ENCODE measurements at places on chromosomes 6 and 20. TPM values are rescaled to one million over a fixed set of nuclear protein-coding genes. Genes with fewer than 3 reads are reported as not detected.

DNA sequence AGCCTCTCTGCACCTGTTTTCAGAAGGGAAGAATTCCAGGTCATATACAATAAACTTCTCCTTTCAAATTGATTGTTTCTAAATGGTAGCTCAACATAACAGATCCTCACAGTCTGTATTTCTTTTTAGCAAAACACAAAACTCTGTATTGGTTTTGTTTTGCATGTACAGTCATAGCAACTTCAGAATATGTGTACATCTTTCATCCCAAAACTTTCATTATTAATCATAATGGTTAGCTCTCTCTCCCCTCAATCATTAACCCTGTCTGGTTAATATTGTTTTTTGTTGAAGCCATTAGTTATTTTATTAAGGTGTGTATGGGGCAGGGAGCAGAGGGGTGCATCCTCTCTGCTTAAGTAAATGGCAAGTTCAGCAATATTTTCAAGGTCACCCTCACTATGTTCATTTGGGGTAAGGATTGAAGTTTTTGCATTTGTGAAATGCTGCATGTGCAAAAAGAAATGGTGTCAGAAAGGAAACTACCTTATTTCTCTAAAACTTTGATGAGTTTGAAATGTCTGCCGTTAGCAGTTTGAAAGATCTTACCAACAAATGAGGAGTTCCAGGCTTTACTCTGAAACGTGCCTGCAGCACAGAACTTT is 136.8 kb upstream of the BTBD3 start:
- DNase-seq, result no peak

DNA sequence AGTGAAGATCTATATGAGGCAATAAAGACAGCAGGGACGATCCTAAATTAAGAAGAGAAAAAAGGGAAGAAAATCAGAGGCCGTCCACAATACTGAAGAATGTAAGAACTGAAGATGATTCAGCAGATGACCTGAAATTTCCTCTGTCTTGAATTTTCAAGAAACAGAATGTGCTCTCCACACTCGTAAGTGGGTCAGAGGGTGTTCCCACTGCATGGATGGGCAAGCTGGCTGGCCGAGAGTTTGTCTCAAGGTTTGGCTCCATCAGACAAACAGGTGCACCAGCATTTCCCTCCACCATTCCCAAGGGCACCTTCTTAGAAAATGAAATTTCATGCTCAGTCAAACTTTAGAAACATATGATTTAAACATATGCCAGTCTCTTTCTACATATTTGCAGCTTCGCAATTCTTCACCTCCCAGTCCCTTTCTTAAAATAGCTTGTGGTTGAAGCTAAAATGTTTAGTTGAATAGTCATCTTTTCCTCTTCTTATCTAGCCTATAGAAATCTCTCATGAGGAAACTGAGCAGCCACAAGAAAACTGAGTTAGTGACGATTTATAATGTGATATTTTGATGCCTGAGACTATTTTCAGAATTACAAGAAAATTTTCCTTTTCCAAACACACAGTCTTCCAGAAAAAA is 576.4 kb downstream of the PRKN start:
- no peak for DNase-seq

NKX2-4 gene
- 0.99 TPM for polyA plus RNA-seq

DNA sequence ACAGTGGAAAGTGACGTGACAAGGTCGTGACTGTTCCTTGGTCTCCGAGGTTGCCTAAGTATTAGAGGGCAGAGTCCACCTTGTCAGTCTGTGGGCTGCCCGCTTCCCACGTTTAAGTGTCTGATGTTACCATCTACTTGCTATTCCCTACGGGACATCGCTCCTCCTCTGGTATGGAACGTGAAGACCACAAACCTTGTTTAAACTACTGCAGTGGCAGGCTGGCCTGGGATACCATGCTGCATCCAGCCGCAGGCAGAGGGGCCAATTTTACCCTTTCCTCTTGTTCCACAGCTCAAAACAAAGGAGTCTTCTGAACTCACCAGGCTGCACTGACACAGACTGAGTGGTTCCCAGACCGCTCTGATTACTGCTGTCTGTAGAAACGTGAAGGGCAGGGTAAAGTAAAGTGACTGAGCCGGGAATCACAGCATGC is 275.9 kb downstream of the FOXC1 start:
- DNase-seq, result no peak

- no peak for DNase-seq
Measured at GRCh38 chr6:22322103-22323030, 25.5 kb upstream of the PRL start.

DNA sequence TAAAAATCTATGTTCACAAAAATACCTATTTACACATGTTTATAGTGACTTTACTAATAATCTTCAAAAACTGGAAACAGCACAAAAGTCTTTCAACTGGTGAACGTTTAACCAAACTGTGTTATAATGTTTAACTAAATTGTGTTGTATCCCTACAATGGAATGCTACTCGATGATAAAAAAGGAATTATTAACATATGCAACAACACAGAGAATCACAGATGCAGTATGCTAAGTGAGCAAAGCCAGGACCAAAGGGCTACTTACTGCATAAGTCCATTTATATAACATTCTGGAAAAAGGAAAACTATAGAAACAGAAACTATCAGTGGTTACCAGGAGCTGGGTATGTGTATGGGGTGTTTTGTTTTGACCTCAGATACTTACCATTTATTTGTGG is 602.2 kb upstream of the BTBD3 start:
- DNase-seq, result no peak

ARMC2 gene
- 78.6 TPM for polyA plus RNA-seq

DNA sequence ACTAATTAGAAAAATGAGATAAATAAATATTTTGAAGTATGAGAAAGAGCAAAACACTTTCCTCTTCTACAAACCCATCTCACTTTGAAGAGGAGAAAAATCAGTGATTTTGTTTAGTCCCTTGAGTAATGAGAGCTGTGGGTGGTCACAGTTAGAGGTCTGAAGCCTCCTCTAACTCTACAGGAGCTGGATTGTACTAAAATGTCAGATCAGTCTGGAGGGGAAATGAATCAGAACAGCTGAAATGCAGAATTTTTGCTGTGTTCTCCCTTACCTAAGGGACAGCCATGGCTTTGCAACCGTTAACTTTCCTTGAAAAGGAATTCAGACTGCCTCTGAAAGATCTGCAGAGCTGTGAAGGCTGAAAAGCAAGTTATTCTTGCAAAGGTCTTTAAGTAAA is 11.4 kb upstream of the RFPL4B start:
- no peak for DNase-seq

DNA sequence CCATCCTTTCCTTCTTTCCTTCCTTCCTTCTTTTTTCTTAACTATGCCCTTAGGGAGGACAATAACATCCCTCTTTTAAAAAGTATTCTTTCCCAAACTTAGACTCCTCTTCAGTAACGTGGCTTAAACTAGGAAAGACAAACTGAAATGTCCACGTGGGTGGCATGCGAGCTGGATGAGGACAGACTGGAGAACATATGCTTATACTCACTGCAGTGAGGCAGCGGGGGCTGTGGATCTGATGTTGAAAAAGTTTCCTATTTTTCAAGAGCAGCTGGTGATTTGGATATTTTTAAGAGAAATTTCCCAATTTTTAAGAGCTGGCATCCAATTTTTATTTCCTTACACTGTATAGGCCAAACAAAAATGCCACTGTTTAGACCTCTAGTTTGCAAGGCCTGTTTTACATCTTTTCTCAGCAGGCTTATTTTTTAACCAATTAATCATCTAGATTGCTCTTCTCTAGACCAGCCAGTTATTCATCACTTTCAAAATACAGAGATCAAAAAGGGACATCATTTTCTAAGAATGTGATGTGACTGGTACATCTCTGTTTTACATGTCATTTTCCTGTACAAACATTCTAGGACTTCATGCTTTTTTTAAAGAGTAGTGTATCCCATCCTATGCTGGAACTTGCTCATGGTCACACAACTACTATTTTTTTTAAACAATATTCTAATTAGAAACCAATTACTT is 226.5 kb downstream of the BTBD9 start:
- DNase-seq, result no peak

- no peak for DNase-seq
Measured at GRCh38 chr20:18678549-18679419, 90.9 kb downstream of the DTD1 start.

DNA sequence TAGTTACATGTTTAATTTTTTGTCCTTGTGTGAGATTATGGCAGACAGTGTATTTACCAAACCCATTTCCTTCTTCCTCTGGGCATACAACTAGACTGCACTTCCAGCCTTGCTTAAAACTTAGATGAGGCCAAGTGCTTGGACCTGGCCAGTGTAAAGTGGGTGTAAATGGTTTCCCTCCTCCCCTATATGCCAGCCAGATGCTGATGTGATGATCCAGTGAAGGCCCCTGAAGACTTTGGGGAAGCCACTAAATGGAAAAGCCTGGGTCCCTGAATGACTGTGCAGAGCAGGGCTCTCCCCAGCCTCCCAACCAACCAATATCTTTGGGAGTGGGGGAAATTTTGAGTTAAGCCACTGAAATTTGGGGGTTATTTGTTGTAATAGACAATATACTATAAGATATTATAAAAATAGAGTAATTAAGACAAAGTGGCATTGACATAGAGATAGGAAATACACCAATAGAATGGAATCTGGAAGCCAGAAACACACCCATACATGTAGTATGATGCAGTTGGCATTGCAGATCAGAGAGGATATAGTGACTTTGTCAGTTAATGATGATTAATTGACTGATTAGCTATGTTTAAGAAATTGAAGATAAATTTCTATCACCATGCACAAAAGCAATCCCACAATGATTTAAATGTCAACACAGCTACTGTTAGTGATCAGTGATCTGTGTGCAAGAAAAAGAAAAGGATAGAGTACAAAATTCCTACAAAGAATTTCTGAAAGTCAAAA is 10.4 kb upstream of the SNX9 start:
- DNase-seq, result no peak

- DNase-seq, result no peak
Measured at GRCh38 chr6:56657354-56657753, 14.7 kb upstream of the DST start.

DNA sequence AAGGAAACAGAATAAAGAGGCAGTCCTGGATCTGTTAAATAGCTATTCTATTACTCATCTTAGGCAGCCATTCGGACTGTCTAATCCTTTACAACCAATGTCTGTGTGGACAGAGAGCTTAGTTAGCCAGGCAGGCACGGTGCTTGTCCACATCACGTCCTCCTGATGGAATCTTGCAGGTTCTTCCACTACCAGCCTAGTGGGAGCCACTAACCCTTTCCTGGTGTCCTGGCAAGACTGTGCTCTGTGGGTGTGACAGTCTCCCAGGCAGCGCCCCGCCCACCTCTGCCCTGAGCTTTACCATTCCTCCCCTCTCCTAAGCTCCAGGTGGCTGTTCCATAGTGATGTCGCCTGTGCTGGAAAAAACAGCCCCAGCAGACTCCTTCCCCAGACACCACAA is 78.3 kb upstream of the CLDN20 start:
- DNase-seq, result no peak

DNA sequence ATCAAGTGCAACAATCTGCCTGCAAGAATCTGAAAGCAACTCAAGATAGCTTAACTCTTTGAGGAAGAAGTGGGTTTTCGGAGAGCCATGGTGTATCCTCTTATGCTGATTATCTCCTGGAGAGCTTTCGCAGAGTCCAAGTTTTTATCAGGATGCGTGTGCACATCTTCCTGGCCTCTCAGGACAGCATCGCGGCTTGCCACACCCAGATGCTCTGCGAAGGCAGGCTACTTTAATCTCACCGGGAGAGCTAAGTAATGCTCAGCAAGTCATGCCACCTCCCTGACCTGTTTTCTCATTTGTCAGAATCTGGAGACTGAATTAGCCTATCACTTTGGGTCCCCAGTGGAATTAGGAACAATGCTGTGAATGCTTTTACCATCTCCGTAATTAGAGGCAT is 52.9 kb downstream of the TTI1 start:
- no peak for DNase-seq

CDKN1A gene
- 64.2 TPM for polyA plus RNA-seq

DNA sequence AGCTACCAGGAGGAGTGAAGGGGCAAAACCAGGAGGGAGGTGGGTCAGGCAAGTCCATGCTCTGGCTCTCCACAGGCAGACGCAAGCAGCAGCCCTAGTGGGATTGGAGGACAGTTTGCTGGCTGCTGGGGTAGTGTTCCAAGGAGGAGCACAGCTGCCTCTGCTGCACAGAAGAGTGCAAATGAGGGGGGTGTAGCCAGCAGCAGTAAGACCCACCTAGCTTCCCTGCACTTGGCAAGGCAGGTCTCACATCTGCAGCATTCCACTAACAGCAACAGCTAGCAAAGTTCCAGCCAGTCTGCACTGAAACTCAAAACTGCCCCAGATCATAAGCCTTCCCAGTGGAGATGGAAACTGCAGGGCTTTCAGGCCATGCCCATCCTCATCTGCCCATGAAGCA is 405.0 kb downstream of the UTRN start:
- no peak for DNase-seq

DNA sequence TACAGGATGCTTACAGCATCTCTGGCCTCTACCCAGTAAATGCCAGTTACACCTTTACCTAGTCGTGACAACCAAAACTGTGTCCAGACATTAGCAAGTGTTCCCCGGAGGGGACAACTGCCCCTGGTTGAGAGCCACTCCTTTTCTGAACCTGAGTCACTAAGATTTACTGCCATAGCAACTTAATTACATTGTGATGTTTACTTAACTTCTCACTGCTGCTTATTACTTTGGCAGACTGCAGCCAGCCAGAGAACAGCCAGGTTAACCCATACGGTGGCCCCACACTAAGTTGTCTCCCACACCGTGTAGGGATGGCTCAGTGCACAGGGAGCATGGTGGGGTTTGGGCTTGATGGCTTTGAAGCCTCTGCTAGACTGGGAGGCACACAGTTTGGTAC is 204.7 kb upstream of the SULF2 start:
- DNase-seq, result no peak

CRISP2 gene
- 709 TPM for polyA plus RNA-seq

GRCh38 chr6:101445527-101445926 is 52.0 kb downstream of the GRIK2 start:
- DNase-seq, result no peak

GRCh38 chr20:59428441-59429205 is 128.2 kb downstream of the EDN3 start:
- no peak for DNase-seq

ME1 gene
- 28.0 TPM for polyA plus RNA-seq
